ENCODE measurements at places on chromosomes 2 and 18.
A peak's percentile ranks its signal among the peaks of the same experiment; 100 is the strongest.

- DNase-seq = no peak
These were observed 2.5 kb upstream of the IFIH1 start for GRCh38 chr2:162320864-162321517.

DNA sequence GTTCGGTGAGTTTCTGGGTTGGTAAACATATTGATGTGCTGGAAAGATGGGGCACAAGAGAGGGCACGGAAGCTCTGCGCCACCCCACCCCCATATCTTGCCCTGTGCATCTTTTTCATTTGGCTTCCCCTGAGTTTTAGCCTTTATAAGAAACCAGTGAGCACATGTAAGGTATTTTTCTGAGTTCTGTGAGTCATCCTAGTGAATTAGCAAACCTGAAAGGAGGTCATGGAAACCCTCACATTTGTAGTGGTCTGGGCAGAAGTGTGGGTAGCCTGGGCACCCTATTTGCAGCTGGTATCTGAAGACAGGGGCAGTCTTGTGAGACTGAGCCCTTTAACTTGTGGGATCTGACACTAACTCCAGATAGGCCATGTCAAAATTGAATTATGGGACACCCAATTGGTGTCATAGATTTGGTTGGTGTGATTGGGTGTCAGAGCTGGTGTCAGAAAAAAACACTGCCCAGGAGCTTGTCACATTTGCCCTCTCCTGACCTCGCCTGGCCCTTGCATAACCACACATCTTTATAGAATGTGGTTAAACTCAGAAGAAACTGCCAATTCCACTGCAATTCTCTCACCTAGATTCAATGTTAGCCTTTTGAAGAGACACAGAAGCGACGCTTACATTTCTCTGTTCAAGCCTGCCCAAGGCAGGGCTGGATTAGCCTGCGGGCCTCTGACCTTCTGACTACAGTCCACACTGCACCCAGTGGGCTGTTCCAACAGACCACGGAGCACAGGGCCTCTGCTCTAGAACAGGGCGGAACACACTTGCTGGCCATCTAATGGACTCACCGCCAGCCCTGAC is 12.0 kb upstream of the GALM start:
- DNase-seq = no peak

GRCh38 chr2:128797092-128797491 is 478.4 kb upstream of the HS6ST1 start:
- no peak for DNase-seq

GRCh38 chr2:11142987-11143386 is 12.3 kb upstream of the SLC66A3 start:
- no peak for DNase-seq

DNA sequence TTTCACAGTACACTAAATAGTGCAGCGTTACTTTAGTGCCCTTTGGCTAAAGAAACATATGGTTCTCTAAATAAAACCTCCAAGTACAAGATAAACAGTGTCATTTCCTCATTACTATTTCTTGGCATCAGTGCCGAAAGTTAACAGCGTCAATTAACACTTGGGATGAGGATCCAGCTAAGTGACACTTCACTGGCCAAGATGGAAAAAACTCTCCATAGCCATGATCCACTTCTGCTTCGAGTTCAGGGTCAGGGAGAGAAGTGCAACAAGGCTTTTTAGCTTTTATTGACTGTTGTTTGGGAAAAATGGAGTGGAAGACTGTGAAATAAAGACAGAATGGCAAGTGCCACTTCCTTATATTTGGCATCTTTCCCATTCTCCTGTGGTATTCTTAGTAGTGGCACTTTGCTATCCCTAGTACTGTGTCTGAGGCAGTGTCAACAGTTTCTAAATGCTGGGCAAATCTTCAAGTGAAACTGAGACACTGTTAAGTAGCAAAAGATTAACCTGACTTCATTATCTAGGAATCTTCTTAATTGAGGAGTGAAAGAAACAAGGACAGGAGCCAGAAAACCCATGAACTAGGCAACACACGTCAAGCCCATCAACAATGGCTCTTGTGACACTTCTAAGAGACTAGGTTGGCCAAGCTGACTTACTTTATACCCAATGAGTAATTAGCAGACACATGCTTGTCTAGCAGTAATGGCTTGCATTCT is 222.5 kb upstream of the SESTD1 start:
- DNase-seq = no peak

- peak; percentile 51 for DNase-seq
These were observed 94.0 kb downstream of the PLA2R1 start for GRCh38 chr2:159968279-159968900.

GRCh38 chr18:7116792-7117389 is 706 bp downstream of the LAMA1 start:
- DNase-seq = peak; percentile 41

DNA sequence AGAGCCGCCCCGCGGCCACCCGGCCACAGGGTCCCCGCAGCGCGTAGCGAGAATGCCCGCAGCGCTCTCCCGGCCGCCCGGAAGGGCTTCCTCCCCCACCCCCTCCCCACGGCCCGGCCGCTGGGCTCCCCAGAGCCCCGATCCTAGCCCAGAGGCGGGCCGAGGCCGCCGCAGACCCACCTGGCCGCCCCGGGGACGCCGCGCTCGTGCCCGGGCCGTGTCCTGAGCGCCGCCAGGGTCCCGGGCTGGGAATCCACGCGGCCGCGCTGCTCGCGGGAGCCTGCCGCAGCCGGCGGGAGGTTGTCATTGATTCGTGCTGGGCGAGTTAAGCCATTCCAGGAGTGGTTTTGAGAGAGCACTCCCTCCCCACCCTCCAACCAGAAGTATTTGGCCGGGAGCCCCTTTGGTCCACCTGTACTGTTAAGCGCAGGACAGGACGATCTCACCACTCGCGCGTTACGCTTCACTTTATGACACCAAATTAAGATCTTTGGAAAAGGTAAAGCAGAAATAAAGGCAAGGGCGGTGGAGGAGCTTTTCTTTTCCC is 206.4 kb upstream of the SMAD2 start:
- DNase-seq = no peak

DNA sequence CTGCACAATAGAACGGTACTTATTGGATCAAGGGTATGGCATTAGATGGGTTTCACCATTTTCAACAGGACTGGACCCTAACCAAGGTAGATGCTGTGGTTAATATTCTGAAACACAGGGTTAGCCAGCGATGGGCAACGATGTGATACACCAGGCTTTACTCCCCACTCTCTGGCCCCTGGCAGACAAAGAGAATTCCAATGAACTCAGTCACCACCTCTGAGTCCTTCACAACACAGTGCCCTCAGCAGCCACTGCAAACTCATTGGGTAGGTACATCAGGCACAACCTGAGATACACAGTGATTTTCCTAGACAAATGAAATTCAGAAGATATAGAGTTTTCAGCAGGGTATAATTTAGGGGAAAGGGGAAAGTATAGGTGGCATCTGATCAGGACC is 634.5 kb downstream of the ZEB2 start:
- peak; percentile 23 for DNase-seq

- DNase-seq = no peak
These were observed 58.4 kb downstream of the GYPC start for GRCh38 chr2:126714191-126714965.

DNA sequence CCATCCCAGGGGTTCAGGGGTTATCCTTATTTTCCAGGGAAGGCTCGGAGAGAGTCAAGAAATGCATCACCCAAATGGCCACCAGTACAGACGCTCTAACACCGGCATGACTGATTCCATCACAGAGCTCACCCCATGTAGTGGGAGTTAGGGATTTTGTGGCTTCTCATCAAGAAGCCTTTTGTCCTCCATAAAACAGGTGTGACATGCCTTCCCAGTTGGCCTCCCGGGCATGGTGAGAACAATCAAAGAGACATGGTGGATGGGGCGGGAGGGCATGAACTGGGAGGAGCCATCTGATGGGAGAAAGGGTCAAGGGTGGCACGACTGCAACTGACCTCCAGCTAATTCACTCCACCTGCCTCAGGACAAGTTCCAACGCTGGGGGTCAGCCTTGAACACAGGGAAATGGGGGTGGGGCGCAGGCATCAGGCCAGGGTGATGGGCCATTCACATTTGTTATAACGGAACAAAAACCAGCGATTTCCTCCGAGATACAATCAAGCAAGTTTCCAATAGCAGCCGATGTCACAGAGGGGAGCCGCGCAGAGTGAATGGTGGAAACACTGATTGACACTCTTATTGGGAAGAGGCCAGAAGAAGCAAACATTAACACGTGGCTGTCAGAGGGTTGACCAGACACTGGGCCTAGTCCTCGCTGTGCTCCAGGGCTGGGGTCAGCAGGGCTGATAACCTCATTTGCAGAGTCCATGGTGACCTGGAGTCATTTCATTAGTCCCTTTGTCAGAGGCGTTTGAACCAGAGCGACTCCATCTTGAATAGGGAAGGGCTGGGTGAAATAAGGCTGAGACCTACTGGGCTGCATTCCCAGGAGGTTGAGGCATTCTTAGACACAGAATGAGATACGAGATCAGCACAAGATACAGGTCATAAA is 80.5 kb upstream of the HPCAL1 start:
- DNase-seq = no peak

Data from urothelium cell line (cell line).